PC-9 (cell line): ENCODE measurements at places on chromosomes 5 and 9.

DNA sequence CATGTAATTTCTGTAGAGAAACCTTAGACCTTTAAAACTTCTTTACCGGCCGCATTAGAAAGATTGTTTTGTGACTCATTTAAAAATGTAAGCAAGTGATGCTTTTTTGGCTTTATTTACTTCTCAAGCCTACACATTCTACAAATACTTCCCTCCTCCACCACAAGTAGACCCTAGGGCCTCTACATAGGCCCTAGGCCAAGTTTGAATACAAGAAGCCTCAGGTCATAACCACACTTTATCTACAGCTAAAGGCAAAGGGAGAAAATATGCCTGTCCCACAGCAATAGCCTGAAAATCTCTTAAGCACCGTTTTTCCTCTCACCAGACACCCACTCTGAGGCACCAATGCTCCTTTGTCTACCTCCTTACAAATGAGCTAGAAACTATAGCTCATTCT is 53.9 kb downstream of the CSNK1A1 start:
- H3K4me1 ChIP-seq: peaks cover 32% of the 10 kb centered on the region
- H3K27me3 ChIP-seq: no peaks in the 10 kb centered on the region
- no peak for DNase-seq
- H3K27ac ChIP-seq: no peak overlapping the region

DNA sequence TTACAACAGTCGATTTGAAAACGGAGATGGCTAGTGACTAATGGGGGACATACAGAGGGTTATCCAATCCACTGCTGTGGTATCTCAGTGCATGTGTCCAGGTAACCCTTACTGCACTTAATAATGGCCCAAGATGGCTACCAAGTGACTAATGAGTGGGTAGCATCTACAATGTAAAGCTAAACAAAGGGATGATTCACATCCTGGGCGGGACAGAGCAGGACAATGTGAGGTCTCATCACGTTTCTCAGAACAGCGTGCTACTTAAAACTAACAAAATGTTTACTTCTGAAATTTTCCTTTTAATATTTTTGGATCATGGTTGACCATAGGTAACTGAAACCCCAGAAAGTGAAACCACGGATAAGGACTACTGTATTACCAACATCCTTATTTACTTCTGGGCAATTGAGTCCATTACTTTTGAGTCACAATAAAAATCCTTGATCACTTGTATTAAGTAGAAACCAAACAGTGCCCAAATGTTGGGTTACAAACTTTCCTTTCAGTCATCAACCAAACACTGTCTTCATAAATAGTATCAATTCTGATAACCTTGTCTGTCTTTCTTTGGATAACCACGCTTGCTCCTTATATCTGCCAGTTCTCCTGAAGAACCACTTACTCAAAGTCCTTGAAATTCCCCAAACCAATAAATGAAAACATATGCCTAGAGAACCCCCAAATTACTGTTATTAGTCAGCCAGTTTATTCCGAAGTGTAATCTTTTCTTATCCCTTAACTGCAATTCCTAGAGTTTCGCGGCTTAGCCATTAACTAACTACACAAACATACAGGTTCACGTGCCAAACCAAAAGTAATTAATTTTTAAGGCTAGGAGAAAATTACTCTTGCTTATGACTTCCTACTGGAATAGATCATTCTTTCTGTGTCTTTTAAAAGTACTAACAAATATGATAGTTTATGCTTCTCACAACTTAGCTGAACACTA is 59.7 kb downstream of the ELL2 start:
- H3K4me1 ChIP-seq: no peaks in the 10 kb centered on the region
- no peaks in the 10 kb centered on the region for H3K27me3 ChIP-seq
- H3K27ac ChIP-seq: no peak overlapping the region
- no peak for DNase-seq

- H3K4me3 ChIP-seq: no peak overlapping the region
- H3K27me3 ChIP-seq: no peaks in the 10 kb centered on the region
- no peak for DNase-seq
- H3K4me1 ChIP-seq: peaks cover 2% of the 10 kb centered on the region
- 0 out of 2 replicates have a peak, but pooled peaks cover 3% of the 10 kb centered on the region for H3K36me3 ChIP-seq
Observed at GRCh38 chr5:154783774-154784460, 28.7 kb downstream of the LARP1 start.

GRCh38 chr5:26259081-26259480 is 779.3 kb downstream of the CDH9 start:
- no peaks in the 10 kb centered on the region for H3K27me3 ChIP-seq
- DNase-seq: no peak
- H3K27ac ChIP-seq: no peak overlapping the region
- H3K4me1 ChIP-seq: no peaks in the 10 kb centered on the region
- H3K36me3 ChIP-seq: no peaks in the 10 kb centered on the region

GRCh38 chr9:93536874-93537273 is 39.5 kb upstream of the PHF2 start:
- H3K27me3 ChIP-seq: no peaks in the 10 kb centered on the region
- H3K27ac ChIP-seq: no peak overlapping the region
- no peak for DNase-seq
- H3K4me3 ChIP-seq: no peak overlapping the region
- no peaks in the 10 kb centered on the region for H3K4me1 ChIP-seq

DNA sequence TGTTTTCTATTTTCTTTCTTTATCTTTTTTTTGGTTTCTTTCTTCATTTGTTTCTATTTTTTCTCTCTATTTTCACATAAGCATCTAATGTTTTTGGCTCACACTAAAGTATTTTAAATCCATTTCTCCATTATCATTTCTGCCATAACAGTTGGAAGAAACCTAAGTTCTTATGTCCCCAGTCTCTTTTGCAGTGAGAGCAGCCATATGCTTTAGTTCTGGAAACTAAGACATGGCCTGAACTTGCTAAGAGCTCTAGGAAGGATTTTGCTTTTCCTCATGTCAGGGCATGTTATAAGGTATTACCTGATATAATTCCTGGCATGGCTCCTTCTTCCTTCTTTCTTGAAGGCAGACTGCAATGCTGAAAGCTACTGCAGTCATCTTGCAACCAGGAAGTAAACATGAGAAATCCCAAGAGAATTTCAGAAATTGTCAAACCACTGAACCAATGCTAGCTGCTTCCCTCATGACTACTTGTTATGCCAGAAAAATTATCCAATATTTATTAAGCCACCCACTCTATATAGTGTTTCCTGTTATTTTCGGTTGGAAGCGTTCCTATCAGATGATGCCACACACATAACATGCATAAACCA is 171.1 kb downstream of the TAF11L14 start:
- H3K27ac ChIP-seq: no peak overlapping the region
- 0 out of 2 replicates have a peak, but pooled peaks cover 11% of the 10 kb centered on the region for H3K27me3 ChIP-seq
- no peaks in the 10 kb centered on the region for H3K4me1 ChIP-seq
- no peak overlapping the region for H3K4me3 ChIP-seq
- H3K36me3 ChIP-seq: no peaks in the 10 kb centered on the region
- no peak for DNase-seq
